ENCODE measurements at places on chromosomes 7 and 10.
A peak's percentile ranks its signal among the peaks of the same experiment; 100 is the strongest.

DNA sequence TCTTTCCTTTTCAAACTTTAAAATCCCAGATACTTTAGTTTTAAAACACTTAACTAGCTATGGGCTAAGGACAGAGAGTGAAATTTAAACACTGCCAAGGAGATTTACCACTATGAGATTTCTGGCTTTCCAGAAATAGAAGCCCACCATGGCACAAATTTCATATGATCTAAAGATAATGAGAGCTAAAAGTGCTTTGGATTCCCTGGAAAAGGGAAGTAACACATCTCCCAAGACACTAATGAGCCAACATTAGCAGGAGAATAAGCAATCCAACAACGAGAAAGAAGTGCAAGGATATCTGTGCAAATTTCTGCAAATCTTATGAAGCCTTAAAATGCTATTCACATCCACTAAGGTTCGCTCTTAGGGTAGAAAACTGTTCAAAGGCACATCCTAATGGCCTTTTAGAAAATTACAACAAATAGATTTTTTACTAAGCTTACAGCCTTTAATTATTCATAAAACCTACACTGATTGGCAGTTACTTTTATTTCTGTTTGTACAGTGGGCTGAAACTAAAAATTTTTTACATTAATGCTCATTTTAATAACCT, 100.3 kb downstream of the RAPGEF5 start:
- no peak for DNase-seq

GRCh38 chr10:101346177-101346576, 7.8 kb upstream of the BTRC start:
- DNase-seq, result no peak

- DNase-seq, result no peak
These were observed 23.7 kb downstream of the CRPPA start for GRCh38 chr7:16397501-16398145.

GRCh38 chr7:94082126-94082525, 78.0 kb upstream of the BET1 start:
- DNase-seq, result no peak

GRCh38 chr7:99219985-99220384, 12.1 kb upstream of the KPNA7 start:
- no peak for DNase-seq

GRCh38 chr7:144137501-144137900, 14.5 kb downstream of the OR2A14 start:
- no peak for DNase-seq

DNA sequence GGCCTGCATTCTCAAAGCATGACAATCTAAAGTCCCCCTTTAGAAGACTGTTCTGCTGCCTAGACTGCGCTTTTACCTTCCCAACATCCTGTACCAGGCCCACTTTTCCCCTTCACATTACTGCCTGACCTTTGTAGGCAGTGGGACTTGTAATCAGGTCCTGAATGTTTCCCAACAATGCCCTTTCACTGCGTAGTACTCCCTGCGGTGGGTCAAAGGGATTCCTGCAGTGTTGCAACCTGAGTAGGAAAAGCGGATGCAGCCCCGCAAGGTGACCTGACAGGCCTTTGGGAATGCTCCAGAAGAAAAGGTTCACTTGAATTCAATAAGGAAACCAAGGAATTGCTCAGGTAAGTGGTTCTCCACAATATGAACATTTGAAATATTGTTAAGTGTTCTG, 4.9 kb upstream of the TCAF1 start:
- DNase-seq, result no peak

DNA sequence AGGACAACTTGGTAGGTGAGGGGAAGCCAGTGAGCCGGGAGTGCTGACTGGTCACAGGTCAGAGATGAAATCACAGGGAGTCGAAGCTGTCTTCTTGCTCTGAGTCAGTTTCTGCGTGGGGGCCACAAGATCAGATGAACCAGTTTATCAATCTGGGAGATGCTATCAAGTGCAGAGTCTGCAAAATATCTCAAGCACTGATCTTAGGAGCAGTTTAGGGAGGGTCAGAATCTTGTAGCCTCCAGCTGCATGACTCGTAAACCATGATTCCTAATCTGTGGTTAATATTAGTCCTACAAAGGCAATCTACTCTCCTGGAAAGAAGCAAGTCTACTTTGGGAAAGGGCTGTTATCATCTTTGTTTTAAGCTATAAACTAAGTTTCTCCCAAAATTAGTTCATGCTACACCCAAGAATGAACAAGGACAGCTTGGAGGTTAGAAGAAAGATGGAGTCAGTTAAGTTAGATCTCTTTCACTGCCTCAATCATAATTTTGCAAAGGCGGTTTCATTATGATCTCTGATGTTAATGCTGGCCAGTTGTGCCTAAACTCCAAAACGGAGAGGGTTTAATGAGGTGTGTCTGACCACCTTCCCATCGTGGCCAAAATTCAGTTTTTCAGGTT, 8.4 kb upstream of the LMOD2 start:
- DNase-seq, result no peak

- DNase-seq, result no peak
These were observed 184.8 kb upstream of the GALNT17 start for GRCh38 chr7:70947181-70947580.

DNA sequence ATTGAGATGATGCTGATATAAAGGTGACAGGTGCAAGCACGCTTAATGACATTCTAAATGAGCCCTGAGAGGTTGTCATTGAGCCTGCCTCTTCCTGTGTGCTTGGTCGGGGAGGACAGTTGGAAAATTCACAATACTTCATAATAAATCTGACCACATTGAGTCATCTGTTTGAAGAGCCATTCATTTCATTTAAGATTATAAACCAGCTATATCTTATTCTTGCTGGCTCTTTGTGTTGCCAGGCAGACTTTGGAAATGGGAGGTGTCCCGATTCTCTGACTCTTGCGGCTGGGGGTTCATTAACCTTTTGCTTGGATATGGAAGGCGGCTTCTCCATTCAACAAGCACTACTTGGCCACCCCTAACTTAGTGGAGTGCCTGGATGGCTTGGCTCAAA, 198.2 kb downstream of the FANK1 start:
- no peak for DNase-seq

GRCh38 chr7:128247108-128247507, 6.0 kb downstream of the LEP start:
- DNase-seq, result no peak

- no peak for DNase-seq
These were observed 199.9 kb upstream of the KMT2E start for GRCh38 chr7:104814126-104814525.

- no peak for DNase-seq
These were observed 74.2 kb downstream of the RHOBTB1 start for GRCh38 chr10:60869652-60870415.

DNA sequence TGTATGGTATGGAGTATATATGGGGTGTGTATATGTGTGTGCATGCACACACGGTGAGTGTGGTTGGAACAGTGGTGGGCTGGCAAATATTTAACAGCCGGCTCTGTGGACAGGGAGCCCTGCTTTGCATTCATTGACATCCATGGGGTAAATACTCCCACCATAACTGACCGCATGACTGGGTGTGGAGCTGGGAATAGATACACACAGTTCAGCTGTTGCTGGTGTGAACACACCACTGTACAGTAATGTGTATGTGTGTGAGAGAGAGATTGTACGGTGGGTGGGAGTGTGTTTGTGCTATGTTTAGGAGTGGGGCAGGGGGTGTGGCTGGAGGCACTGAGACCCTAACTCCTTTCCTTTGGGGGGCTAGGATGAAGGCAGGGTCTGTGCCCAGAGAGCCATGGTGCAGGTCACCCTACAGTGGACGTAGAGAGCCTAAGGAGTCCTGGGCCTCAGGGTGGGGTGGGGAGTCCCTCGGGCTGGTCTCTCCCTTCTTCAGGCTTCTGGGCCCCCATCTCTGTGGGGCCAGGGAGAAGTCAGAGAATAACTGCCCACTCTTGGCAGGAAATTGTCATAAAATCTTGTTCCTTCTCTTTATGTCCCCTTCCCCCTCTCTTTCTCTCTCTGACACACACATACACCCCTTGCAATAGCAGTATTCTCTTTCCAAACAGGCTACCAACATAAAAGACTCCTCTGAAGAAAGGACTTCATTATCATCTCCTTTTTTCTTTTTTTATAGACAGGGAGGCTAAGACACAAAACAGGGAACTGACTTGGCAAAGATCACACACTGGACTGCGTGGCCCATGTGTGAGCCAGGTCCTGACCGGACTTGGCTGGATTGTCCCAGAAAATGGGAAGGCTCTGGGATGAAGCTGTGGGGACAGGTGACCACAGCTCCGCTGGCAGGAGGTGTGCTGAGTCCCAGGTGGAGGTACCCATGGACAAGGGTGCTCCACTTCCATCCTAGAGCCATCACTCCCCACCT, 3.2 kb downstream of the SFRP5 start:
- no peak for DNase-seq

DNA sequence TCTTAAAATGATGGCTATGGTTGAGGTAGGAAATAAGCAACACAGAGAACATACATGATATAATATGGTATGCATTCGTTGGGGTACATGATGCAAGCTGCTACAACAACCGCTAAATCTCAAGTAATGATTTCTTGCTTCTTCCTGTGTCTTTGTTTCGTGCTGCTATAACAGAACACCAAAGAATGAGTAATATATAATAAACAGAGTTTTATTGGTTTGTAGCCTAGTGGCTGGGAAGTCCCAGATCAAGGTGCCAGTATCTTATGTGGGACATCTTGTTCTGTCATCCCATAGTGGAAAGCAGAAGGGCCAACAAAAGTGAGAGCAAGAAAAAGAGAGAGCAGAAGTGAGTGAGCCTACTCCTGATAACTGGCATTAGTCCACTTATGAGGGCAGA, 689.7 kb downstream of the SUGCT start:
- no peak for DNase-seq

DNA sequence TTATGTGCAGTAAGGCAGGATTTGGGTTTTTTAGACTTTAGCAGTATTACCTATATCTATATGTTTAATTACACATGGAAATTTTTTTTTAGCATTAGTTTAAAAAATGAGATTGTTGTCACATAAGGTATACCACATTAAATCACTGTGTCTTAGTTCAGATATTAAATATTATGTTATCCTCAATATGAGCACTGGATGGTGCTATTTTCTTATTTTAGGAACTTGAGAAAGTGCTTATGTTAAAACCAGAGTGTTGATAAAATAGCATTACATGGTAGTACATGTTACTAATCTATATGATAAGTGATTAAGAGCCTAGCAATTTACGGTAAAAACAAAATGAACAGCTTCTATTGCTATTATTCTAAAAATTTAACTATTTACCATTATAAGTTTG, 28.8 kb downstream of the MIOS start:
- peak; percentile 54 for DNase-seq

- peak; percentile 72 for DNase-seq
These were observed 28.6 kb downstream of the JAZF1 start for GRCh38 chr7:28151965-28152364.

DNA sequence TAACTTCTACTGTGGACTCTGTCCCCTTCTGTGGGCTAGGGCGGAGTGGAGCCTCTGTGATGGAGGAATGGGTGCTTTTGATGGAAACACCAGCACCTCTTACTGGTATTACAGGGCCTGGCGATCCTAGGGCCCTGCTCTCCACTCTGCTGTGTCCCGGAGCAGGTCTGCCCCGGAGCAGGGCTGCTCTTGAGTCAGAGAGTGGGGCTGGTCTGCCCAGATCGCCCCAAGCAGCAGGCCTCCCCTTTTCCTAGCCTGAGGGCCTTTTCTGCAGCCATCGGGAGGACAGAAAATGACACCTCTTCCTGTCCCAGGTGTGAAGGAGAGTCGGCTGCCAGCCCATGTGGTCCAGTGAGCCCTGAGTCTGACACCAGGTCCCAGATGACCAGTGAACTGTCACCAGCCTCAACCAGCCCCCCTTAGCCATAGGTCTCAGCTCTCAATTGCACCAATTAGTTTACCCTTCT, 1.4 kb downstream of the ZNF282 start:
- no peak for DNase-seq

GRCh38 chr7:98251231-98251600, 816 bp downstream of the TECPR1 start:
- peak; percentile 43 for DNase-seq

DNA sequence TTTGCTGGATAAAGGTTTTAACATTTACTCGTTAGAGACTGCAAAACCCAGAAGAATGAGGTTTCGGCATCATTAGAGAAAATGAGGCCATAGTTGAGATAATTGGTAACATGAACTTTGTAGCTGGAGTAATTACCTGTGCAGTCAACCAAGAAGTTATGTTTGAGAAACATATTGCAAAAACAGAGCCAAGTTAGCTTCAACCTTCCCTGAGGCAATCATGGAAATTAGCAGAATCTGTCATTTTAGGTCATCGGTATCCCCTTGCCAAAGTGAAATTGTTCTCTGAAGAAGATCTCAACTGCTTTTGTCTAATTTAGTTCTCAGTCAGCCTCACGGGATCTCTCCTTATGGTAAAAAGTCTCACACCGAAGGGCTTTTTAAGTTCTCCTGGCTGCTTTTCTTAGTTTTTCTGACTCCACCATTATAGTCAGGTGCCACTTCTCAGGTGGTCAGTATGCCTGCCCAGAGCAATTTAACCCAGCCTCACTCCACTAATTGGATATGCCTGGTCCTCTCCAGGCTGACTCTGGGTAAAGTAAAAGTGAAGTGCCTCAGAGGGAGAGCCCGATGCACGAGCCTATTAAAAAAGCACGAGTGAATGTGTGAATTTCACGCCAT, 52.5 kb downstream of the NRCAM start:
- DNase-seq, result no peak

GRCh38 chr10:24495666-24496460, 227.8 kb downstream of the ARHGAP21 start:
- DNase-seq, result no peak

DNA sequence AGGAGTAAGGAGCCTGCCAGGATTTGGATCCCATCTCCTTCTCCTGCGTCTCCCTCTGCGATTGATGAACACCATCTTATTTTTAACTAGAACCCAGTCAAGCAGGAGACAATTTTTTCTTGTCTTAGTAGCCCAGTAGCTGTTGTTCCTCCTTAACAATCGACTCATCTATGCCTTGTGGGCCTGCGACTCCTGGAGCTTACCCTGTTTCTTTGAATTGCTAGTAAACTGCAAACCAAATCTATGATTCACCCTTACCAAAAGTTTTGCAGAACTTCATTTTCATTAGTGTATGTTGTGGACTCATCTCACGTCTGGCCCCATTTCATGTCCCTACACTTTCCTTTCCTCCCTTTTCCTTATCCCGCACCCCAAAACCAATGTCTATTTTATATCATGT, 37.7 kb downstream of the TRIL start:
- no peak for DNase-seq

GRCh38 chr7:77368974-77369373, 47.2 kb downstream of the GSAP start:
- no peak for DNase-seq

DNA sequence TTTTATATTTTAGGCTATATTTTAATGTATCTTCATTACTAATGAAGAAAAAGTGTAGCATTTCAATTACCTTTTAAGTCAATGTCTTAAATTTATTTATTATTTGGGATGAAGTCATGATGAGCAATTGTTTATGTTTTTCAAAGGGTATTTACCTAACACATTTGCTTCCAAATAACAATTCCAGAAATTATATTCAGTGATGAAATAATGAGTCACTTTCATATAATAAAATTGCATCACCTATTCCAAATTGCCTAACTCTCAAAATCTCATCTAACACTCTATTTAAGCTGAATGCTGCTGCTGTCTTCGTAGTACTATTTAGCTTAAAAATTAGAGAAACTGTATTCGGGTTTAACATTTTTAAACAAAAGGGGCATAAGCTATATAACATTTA, 97.7 kb downstream of the PRKG1 start:
- DNase-seq, result no peak

Data from CD4-positive, alpha-beta T cell treated with Interferon alpha-2 for 1 hour (primary cell).